ENCODE measurements at places on chromosomes 11 and 22.
A peak's percentile ranks its signal among the peaks of the same experiment; 100 is the strongest.

DNA sequence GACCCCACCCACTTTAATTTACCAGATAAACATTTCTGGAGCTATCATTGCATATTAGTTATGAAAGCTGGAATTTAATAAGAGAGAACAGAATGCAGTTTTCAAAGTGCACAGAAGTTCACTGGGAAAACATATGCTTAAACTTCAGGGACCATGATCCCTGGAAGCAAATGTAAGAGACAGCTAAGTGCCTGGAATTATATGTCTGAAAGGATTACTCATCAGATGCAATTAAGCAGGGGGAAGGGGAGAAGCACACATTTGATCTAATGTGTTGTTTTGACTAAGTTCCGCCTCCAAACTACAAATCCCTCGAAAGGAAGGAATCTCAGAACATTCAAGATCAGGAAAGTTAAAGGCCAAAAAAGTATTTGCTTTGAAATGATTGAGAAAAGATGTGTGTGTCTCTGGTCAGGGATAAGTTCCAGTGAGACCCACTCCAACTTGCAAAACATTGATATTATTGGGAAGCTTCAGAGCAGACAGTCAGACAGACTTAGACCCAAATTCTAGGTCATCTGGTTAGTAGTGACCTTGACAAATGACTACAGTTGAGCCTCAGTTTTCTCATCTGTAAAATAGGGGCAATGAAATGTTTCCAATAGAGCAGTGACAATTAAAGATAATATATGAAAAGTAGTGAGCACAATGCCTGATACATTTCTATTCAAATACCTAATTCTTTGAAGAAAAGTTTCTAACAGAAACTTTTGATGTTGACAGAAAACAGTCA, 147.6 kb downstream of the ME3 start:
- no peak for DNase-seq

DNA sequence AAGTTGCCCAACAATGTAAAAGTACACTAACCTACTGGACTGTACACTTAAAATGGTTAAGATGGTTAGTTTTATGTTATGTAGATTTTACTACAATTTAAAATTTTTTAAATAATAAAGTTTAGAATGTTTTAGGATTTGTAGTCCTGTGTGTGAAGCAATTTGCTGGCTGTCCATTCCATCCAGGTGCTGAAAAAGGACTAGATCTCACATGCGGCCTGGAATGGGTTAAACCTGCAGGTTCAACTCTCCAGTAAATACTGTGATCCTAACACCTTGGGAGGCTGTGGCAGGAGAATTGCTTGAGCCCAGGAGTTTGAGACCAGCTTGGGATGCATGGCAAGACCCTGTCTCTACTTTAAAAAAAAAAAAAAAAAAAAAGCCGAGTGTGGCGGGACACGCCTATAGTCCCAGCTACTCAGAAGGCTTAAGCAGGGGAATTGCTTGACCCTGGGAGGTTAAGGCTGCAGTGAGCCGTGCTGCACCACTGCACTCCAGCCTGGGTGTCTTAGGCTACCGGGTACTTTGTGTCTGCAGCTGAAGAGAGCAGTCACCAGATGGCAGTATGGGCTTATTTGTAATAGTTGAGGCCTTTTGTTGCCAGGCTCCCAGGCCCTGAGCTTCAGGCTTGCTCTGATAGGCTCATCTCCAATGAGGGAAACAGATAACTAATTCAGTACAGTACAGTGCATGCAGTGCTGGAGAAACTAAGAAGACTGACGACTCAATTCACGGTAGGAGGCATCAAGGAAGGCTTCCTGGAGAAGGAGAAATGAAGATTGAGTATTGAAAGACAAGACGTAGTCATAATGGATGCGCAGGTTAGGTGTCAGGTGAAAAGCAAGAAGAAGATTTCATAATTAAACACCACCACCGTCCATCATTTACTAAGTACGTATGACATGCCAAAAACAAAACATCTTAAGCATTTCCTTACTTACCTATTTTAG, 64.7 kb upstream of the ASPHD2 start:
- peak; percentile 39 for DNase-seq

GRCh38 chr11:119481021-119481666, 58.2 kb upstream of the THY1 start:
- peak; percentile 51 for DNase-seq

GRCh38 chr11:112826026-112826425, 135.2 kb upstream of the NCAM1 start:
- no peak for DNase-seq

- no peak for DNase-seq
Measured at GRCh38 chr11:121808096-121808495, 307.9 kb downstream of the BLID start.
